ENCODE measurements at places on chromosomes 7 and 10.

- DNase-seq, result no peak
Measured at GRCh38 chr7:108284349-108285002, 154.3 kb upstream of the LAMB4 start.

GRCh38 chr7:37006764-37007163 lies 282.5 kb upstream of the AOAH start:
- no peak for DNase-seq

DNA sequence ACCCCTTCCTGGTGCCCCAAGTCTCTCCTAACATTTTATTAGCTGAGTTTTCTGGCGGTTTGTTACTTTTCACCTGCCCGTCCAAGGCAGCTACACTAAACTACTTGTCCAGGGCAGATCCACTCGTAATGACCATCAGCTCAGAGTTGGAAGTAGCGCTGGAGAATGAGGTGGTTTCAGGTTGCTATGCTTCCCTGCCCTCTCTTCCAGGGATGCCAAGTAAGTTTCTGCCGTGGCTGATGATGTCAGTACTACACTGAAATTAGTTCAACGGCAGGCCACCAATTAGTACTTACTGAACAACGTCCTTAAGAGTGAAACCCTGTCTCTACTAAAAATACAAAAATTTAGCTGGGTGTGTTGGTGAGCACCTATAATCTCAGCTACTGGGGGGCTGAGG lies 55.2 kb downstream of the DIP2C start:
- no peak for DNase-seq

DNA sequence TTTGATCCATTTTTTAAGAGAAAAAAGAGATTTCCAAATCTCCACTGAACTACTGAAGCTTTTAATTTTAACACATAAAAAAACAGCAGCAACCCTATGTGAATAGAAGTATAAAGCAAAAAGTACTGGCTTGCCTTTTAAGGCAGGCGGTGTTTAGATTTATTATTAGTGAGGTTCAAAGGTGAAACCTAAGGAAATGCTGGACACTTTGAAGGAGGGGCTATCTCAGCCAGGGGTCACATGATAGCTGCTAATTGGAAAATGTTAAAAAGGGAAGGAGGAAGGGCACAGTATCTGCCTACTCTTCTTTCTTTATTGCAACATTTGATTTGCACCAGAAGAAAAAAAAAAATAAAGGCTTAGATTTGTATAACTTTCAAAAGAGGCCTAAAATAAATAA lies 183.8 kb downstream of the SKAP2 start:
- DNase-seq, result no peak

GRCh38 chr10:88088441-88089340 lies 225.3 kb downstream of the PTEN start:
- DNase-seq, result no peak

DNA sequence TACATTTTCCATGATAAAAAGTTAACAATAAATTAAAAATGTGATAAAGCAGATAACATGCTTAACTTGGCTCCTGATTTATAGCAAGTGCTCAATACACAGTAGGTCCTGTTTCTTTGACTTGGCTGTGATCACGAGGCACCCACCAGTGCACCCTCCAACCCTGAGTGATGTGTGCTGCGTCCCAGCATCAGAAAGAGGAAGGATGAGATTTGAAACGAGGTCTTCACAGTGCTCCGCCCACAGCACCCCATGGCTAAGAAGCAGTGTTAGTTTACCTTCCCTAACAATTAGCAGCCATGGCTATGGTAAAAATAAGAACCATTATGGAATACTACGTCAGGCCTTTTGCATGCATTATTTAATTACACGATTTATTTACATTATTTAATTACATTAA lies 292.0 kb upstream of the ZMIZ1 start:
- no peak for DNase-seq

- no peak for DNase-seq
Measured at GRCh38 chr10:117685431-117685830, 142.9 kb downstream of the EMX2 start.

DNA sequence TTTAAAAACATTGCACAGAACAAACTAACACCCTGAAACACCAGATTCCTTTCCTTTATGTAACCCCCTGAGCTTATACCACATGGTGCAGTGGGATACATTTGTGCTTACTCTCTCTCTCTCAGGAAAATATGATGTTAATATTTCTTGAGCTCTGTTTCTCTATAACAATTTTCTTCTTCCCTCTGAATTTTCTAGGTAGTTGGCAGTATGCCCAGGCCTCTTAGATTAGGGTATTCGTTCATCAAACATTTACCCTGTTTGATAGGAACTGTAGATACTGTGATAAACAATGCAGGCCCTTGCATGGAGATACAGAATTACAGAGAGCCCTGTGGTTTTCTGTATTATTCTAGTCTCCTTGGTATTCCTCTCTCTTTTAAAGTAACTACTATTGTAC lies 567.8 kb downstream of the IPMK start:
- DNase-seq, result no peak

- DNase-seq, result no peak
Measured at GRCh38 chr7:154990964-154991540, 11.9 kb downstream of the PAXIP1 start.

GRCh38 chr7:2872296-2872874 lies 28.3 kb upstream of the GNA12 start:
- DNase-seq, result no peak

GRCh38 chr7:152149363-152149762 lies 123.9 kb downstream of the GALNT11 start:
- no peak for DNase-seq

GRCh38 chr10:118742032-118742431 lies 12.7 kb downstream of the CACUL1 start:
- no peak for DNase-seq

DNA sequence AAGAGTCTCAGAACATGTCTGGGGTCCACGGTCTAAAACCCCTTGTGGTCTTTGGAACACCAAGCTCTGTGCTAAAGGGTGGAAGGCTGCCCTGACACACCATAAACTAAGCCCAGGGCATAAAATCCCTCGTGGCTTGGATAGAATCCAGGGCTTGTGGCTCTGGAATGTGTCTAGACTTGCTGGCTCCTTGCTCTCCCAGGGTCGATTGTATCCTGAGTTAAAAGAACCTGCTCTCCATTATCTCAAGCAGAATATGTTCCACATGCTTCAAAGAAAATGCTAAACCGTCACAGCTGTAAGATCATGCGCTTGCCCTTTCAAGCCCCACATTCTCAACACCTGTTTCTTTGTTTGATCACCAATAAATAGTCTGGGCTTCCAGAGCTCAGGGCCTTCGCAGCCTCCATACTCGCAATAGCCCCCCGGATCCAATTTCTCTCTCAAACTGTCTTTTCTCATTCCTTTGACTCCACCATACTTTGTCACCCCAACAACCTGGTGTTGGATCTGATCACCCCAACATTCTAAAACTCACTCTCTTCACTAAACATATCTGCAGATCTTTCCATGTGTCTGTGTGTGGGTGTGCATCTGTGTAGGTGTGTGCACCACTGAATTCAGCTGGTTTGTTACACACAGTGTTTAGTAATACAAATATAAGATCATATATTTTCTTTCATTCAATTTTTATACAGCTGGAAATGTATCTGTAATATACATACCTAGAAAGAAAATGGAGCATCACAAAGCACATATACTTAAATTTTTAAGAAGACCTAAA lies 238.5 kb downstream of the ZMYND11 start:
- no peak for DNase-seq

DNA sequence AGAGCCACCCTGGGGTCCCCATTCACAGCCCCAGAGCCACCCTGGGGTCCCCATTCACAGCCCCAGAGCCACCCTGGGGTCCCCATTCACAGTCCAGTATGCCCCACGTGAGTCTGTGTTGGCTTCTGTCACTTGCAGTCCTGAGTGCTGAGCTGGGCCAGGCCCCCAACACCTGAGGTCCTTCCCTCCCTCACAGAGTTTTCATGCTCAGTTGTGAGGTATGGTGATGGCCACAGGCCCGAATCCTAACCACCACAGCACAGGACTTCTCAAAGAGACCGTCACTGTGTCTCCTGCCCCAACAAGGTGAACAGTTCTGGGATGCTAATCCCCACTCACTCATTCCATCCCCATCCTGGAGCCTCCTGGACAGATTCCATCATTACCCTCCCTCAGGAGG lies 239.2 kb downstream of the PTPRN2 start:
- no peak for DNase-seq

DNA sequence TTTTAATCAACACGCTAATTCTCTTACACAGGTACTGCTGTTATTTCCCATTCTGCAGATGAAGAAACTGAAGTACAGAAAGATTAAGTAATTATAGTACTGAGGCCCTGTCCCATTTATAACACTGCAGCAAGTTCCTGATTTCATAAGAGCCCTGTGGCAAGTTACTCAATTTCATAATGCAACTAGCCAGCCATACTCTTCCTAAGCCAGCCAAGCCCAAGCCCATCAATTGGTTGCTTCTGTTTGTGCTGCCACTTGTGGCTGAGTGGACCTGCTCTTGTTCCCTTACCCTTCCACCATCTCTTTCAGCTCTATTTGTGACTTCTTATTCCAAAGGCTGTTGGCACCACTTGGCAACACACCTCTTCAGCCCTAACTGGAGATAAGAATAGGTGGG lies 19.7 kb upstream of the PRPF18 start:
- DNase-seq, result no peak

DNA sequence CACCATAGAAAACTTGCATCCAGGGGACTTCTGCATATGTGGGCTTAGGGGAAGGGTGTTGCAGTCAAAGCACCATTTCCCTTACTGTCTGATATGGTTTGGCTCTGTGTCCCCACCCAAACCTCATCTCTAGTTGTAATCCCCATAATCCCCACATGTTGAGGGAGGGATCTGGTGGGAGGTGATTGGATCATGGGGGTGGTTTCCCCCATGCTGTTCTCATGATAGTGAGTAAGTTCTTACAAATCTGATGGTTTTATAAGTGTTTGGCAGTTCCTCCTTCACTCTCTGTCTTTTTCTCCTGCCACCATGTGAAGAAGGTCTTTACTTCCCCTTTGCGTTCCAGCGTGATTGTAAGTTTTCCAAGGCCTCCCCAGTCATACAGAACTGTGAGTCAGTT lies 177.4 kb downstream of the ADK start:
- no peak for DNase-seq
